ENCODE measurements at places on chromosomes 1 and 21. TPM values are rescaled to one million over a fixed set of nuclear protein-coding genes. Genes with fewer than 3 reads are reported as not detected.

Gene ZSWIM5
- total RNA-seq: 4.1 TPM

Gene SLC22A15
- 25.7 TPM for total RNA-seq

Gene MPL
- total RNA-seq: 0.61 TPM

Gene HMCN1
- total RNA-seq: 45.4 TPM

Gene DIO1
- total RNA-seq: not detected

Gene RNU1-3
- total RNA-seq: 6,622 TPM

Gene CLCA4
- total RNA-seq: not detected

DNA sequence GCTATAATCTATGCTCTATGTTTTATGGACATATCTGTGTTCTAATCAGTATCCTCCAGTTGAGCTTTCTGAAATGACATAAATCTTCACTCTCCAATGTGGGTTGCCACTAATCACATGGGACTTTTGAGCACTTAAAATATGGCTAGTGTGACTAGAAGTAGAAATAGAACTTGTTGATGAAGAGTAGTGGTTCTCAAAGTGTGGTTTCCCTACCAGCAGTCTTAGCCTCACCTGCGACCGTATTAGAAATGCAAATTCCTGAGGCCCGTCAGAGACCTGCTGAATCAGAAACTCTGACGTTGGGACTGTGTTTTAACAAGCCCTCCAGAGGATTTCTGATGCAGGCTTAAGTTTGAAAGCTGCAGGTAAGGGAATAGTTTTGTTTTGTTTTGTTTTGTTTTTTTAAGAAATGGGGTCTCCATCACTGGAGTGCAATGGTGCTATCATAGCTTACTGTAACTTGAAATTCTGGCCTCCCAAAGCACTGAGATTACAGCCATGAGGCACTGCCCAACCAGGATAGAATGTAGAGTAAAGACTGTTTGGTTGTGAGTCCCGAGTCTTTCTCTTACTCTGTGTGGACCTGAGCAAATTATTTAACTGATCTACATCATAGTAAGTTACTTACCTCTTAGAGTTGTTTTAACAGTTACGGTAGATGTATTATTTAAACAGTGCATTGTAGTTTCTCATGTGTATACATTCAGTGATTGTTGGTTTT is 21.7 kb downstream of the GLRX2 start:
- no peak for DNase-seq
- no peak overlapping the region for H3K27ac ChIP-seq
- no peaks in the 10 kb centered on the region for H3K4me1 ChIP-seq
- H3K36me3 ChIP-seq: peaks cover 64% of the 10 kb centered on the region
- H3K27me3 ChIP-seq: no peaks in the 10 kb centered on the region

DNA sequence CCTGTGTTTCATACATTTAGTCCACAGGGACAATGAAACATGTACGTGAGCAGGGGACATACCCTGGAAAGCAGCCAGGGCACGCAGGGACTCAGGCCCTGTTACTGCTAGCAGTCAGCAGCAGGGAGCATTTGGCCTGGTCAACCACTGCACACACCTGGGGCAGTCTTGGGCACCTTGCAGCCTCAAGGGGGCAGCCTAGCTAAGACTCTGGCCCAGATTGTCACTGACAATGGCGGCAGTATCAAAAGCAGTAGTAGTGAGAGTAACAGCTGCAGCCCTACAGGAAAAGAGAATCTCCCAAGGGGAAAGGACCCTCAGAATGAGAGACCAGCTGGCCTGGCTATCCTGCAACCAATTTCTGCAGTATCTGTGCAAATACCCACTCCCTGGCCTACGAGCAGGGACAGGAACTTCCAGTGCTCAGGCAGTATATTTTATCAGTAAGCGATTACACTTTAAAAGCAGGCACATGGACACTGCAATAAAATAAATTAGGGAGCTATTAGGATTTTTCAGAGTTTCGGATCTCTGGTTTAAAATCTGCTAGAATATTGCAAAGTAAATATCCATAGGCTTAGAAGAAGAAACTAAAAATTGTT is 475.6 kb downstream of the LTN1 start:
- no peak overlapping the region for H3K4me3 ChIP-seq
- peak; percentile 75 for DNase-seq
- no peaks in the 10 kb centered on the region for H3K36me3 ChIP-seq
- H3K27me3 ChIP-seq: no peaks in the 10 kb centered on the region
- H3K27ac ChIP-seq: no peak overlapping the region

- no peak overlapping the region for H3K27ac ChIP-seq
- H3K4me1 ChIP-seq: no peaks in the 10 kb centered on the region
- no peak for DNase-seq
- no peaks in the 10 kb centered on the region for H3K36me3 ChIP-seq
- H3K4me3 ChIP-seq: no peak overlapping the region
- H3K27me3 ChIP-seq: no peaks in the 10 kb centered on the region
These were observed 332.1 kb downstream of the PTPRC start for GRCh38 chr1:198970916-198971315.

DNA sequence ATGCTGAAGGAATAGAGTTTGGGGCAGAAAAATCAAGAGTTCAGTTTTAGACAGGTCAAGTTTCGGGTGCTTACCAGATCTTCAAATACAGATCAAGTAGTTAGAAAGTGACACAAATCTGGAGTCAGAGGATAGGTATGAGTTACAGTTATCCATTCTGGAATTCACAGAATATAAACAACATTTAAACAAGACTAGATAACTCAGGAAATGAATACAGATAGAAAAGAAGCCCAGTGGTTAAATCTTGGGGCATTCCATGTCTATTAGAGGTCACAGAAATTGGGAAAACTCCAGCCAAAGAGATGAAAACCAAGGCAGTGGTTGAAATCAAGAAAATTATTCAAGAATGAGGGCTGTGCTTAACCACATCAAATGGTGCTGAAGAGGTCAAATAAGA is 187.0 kb upstream of the HP1BP3 start:
- no peak for DNase-seq
- no peaks in the 10 kb centered on the region for H3K27me3 ChIP-seq
- peaks cover 4% of the 10 kb centered on the region for H3K4me1 ChIP-seq

DNA sequence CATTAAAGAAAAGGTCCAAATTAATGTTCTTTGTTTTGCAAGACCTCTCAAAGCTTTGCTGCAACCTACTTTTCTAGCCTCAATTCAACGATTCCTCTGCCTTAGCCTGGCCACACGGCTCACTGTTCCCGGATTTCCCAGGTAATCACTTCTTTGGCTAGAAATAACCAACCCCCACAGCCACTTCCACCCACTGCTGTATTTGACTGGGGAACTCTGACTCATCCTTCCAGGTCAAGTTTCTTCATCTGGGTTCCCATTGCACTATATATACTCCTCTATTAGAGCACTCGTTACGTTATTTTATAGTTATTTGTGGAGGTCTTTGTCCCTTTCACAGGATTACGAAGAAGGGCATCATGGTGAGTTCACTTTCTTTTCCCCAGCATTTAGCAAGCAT is 185.9 kb downstream of the CACNA1E start:
- H3K4me1 ChIP-seq: no peaks in the 10 kb centered on the region
- no peak overlapping the region for H3K4me3 ChIP-seq
- H3K36me3 ChIP-seq: no peaks in the 10 kb centered on the region
- no peak for DNase-seq

DNA sequence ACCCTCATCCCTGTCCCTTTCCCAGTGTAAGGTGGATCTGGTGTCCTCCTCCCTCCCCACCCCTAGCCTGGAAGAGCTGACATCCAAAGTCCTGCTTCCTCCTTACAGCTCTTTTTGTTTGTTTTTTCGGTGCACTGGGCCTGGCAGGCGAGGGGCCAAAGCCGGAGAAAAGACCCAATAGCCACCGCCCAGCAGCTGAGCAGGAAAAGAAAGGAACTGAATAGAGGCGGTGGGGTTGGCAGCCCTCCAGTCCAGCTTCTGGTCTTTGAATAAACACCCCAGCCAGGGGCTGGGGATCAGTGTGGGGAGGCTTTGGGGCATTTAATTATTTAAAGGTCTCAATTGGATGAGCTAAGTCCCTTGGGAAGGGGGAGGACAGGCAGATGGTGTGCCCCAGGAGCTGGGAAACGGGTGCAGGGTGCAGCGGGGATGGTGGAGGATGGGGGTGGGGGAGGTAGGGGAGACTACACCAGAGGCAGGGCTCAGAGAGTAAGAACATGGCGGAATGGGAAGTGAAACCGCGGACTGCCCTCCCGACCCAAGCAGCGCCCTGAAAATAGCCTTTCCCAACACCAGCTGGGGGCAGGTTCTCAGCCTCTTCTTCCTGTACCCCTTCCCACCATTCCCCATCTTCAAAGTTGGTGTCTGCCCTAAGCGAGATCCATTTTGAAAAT is 20.2 kb downstream of the BTG2 start:
- H3K4me1 ChIP-seq: peaks cover 66% of the 10 kb centered on the region
- DNase-seq: no peak
- H3K27me3 ChIP-seq: no peaks in the 10 kb centered on the region
- no peaks in the 10 kb centered on the region for H3K36me3 ChIP-seq
- peak overlapping the region; percentile 92 for H3K27ac ChIP-seq

- no peaks in the 10 kb centered on the region for H3K27me3 ChIP-seq
- H3K27ac ChIP-seq: no peak overlapping the region
- DNase-seq: no peak
- H3K4me3 ChIP-seq: no peak overlapping the region
- no peaks in the 10 kb centered on the region for H3K4me1 ChIP-seq
- H3K36me3 ChIP-seq: no peaks in the 10 kb centered on the region
These were observed 24.7 kb upstream of the IGSF5 start for GRCh38 chr21:39720126-39720778.

GRCh38 chr1:109667452-109668122 is at the start of gene GSTM2:
Gene GSTM2 (plus strand): TSS chr1:109668057. CDS start chr1:109668116, 59 bp downstream.
- peaks cover 9% of the 10 kb centered on the region for H3K4me1 ChIP-seq
- H3K27ac ChIP-seq: no peak within 1 kb of the TSS
- H3K4me3 ChIP-seq: peak within 1 kb of the TSS; percentile 56
- DNase-seq: peak; percentile 96
- H3K27me3 ChIP-seq: no peaks in the 10 kb centered on the region
- H3K36me3 ChIP-seq: no peaks in the 10 kb centered on the region

GRCh38 chr1:244992833-244993232 is 128.5 kb upstream of the HNRNPU start:
- no peaks in the 10 kb centered on the region for H3K36me3 ChIP-seq
- no peak overlapping the region for H3K27ac ChIP-seq
- H3K27me3 ChIP-seq: no peaks in the 10 kb centered on the region
- no peak overlapping the region for H3K4me3 ChIP-seq
- DNase-seq: no peak

- H3K27ac ChIP-seq: peak overlapping the region; percentile 33
These were observed 22.6 kb downstream of the SLC5A9 start for GRCh38 chr1:48245106-48245505.

Data from upper lobe of right lung (tissue), 1 donor.